ENCODE measurements at places on chromosomes 2 and 18.

- no peak for DNase-seq
Observed at GRCh38 chr2:69977186-69977585, 15.8 kb upstream of the ASPRV1 start.

- DNase-seq: no peak
Observed at GRCh38 chr2:204441316-204441715, 104.0 kb upstream of the PARD3B start.

- DNase-seq: no peak
Observed at GRCh38 chr18:37948471-37948870, 382.9 kb upstream of the CELF4 start.

DNA sequence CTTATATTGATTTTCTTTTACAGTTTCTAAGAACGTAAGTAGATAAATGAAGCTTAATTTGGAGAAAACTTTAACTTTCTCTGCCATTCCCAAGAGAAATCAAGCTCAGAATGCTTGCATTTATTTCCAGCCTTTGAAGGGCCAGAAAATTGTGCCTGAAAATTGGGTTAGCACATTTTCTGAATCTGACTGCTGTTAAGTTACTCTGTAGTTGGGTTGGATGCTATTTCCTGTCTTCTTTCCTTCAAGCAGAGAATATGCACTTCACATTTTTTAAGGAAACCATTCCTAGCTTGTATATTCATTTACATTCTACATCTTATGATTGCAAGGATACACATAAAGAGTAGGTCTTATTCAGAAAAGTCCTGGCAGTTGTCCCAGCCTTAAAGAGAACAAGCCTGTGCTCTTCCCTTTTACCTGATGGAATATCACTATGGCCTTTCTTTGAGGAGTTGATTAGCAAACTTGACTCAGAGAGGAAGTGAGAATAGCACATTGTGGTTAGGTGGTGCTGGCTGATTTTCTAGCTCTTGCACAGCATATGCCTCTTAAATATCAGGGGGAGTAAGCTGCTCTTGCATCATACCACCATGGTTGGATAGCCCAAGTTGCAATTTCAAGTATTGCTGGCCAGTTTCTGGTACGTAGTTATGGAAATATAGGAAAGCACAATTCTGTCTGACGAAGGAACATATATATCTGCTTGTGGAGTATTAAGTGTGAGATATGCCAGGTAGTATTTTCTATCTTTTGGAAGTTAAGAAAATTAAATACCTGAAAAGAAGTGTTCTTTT lies 133.7 kb downstream of the COMMD1 start:
- DNase-seq: no peak
